ENCODE measurements at places on chromosomes 1 and 21. TPM values are rescaled to one million over a fixed set of nuclear protein-coding genes. Genes with fewer than 3 reads are reported as not detected.

DNA sequence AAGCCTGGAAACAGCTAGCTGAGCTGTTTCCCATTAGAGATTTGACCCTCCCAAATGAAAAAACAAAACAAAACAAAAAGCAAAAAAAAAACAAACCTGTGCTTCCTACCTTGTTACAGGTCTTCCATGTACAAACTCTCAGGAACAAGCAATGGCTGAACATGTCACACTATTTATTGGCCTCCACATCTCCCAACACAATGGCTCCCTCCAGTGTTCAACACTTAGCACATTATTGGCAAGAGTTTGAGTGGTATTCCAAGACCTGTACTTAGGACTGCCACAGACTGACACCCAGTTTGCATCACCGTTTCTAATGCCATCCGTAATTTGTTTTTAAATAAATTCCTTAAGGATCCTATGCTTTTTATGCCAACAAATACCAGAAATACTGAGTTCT lies 195.0 kb upstream of the OLFM3 start:
- ATAC-seq: no peak

- ATAC-seq: peak; percentile 37
Measured at GRCh38 chr1:6001992-6002576, 9.9 kb upstream of the NPHP4 start.

DNA sequence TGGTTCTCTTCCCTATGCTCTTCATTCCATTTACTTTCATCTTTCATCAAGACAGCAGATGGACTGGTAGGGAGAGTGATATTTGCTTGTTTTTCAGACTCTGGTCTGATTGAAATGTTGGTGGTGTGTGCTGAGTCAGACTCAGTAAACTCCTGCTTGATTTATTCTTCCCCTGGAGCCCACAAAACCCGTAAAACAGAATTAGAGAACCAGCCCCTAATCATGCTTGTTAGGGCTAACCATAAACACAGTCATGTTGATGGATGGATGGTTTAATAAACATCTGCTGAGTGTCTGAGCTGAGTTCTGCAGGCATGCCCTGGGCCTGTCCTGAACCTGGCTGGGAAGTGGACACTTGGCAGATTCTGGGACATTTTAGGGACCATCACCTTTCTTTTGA lies 24.8 kb downstream of the NOS1AP start:
- no peak for ATAC-seq

GRCh38 chr1:8004113-8004802 lies 21.9 kb downstream of the ERRFI1 start:
- ATAC-seq: no peak

GRCh38 chr1:99751877-99752504 lies 14.4 kb downstream of the FRRS1 start:
- peak; percentile 81 for ATAC-seq

GRCh38 chr1:205988585-205988995 lies 14.6 kb downstream of the RAB7B start:
- ATAC-seq: no peak

DNA sequence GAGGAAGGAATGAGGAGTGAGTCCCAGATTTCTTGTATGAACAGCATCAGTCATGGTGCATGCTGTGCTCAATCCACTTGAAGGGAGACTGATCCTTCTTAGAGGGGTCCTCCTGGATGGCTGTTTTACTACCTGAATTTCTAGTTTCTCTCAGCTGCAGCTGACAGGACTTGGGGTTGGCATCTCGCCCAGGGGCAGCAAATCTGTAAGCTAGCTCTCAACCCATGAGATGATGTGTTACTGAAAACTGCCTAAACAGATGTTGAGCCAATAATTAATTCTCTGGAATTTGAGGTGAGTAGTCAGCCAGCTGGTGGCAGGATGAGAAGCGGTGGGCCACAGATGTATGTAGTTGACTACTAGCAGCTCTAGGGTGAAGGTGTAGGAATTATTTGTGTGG lies 19.6 kb downstream of the BACH1 start:
- ATAC-seq: no peak

DNA sequence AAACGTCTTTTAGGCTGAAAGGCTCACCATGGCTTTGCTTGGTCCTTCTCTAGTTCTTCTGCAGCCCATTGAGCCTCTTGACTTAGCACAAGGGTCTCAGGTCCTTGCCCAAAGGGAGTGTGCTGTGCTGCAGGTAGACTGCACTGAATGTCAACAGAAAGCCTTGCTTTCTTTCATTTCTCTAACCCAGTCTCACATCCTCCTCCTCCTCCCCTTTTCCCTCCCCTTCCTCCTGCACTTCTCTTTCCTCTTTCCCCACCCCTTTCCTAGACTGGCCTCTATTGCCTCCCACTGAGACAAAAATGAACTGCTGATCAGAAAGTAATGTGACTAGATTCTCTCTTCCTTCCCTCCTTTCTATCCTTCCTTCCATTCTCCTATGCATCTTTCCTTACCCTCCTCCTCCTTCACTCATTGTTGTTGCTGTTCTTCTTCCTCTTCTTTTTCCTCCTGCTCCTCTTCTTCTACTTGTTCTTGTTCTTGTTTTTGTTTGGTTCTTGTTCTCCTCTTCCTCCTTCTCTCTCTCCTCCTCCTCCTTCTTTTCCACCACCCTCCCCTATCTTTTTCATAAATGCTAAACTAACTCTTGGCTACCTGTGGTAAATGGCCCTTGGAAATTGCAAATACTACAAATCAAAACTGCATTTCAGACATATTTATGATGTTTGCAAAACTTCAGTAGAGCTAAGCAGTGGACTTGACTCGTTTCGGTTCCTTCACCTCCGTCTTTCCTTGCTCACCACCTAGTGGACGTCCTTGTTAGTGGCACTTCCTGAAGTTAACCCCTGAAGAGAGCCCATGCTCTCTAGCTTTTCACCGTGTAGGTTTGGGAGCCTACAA lies at the start of gene SELL:
Gene SELL, minus strand, starts transcription at position 152 of the 840 bp plus-strand sequence. Its CDS starts 122 bp downstream, at position 30.
- ATAC-seq: peak; percentile 80

GRCh38 chr1:32051706-32052105 lies 21.0 kb upstream of the TMEM39B start:
- ATAC-seq: no peak

GRCh38 chr21:42302794-42303193 lies 12.4 kb downstream of the TFF3 start:
- no peak for ATAC-seq

GRCh38 chr1:236063551-236063918 lies 1.4 kb downstream of the NID1 start:
- no peak for ATAC-seq

DNA sequence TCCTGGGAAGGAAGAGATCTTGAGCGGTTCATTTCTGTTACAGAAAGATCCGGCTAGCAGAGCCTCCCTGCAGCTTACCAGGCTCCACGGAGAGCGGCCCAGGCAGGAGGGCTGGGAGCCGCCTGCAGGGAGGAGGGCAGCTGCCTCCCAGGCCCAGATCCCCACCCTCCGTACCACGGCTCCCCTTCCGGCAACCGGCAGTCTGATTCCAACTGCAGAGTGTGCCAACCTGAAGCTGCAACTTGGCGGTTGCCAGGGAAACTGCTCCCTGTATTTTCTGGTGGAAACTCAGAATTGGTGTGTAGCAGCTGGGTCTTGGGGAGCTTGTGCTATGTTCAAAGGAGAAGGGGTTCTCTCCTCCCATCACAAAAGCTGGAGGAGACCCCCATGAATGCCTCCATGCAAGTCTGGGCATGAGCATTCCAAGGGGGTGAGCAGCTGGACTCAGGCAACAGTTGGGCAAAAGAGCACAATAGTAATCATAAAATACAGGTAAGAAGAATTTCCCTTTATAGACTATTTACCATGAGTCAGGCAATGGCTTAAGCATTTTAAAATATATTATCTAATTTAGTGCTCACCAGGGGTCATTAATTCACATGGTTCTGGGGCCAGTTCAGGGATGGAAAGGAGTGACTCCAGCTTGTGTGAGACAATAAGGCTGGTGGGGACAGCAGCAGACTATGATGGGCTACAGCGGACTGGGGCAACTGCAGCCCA lies 46.1 kb upstream of the KAZN start:
- ATAC-seq: no peak

- ATAC-seq: no peak
Measured at GRCh38 chr1:82507011-82507410, 706.3 kb downstream of the ADGRL2 start.

DNA sequence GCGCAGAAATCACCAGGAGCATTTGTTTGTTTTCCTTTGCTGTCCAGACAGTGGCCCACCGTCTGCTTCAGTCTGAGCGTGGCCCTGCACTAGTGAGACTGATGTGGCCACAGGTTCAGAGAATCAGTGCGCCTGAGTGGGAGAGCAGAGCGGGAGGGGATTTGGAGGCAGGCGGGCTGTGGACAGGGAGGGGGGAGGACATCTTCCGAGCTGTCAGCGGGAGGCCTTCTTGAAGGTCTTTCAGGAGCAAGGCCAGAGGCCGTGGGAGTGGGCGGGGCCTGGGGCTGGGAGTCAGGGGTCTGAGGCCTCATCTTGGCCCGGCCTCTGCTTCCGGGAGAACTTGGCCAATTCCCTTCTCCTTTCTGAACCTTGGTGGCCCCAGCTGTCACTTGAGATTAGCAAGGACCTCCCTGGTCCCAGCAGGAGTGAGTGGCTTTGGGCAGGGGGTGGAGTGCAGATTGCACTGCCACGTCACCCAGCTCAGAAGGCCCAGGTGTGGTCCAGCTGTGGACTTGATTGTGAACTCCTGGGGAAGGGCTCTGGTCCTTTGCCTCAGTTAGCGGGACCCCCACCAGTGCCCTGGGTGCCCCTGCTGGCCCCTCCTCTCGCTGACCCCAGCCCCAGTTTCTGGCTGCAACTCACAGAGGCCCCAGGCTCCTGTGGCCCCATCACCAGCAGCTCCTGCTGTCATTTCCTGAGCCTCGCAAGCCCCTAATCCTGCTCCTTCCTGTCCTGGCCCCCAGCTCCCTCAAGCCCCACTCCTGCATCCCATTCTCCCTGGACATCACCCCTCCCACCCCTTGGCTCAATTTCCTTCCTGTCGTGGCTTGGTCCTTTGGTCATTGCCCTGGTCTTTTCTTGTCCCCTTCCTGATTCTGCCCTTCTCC lies 8.4 kb downstream of the TNFRSF1B start:
- ATAC-seq: no peak

DNA sequence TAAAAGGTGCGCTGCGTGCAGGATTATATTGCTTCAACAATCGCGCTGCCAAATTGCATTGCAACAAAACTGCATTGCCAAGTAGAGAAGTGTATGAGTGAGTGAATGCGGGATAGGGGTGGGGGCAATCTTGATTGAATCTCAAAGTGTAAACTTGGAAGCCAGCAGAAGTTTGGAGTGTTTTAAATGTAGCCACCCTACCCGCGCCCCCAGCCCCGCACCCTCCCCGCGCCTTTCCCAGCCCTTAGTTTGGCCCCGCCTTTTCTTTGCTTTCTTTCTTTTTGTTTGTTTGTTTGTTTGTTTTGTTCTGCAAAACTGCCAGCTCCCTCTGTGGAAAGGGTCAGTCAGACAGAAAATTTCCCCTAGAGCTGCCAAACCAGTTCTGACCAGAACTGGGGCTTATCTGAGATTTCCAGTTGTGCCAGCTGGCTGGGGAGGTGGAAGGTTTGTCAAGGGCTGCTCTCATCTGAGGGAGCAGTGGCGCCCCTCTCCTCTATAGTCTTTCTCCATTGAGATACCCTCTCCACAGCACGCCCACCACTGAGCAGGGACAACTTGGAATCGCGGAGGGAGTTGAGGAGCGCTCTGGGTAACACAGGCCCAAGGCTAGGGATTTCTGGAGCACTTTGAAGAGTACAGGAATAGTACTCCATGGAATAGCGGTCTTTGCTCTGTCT lies 666 bp upstream of the BEND5 start:
- no peak for ATAC-seq

DNA sequence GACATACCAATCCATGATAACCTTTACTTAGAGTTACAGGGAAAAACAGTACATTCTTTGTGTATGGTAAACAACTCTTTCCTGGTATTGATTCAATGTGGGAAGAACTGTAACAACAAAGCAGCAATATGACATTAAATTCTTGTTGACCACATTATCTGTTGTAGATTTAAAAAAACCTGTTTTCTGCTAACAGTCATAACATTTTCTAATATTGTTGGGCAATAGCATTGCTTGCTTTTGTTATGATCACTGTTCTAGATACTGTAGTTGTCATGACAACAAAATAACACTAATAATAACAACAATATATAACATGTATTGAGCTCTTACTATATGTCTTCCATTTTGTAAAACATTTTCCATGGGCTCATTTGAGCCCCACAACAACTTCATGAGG lies 54.2 kb downstream of the PDE4B start:
- ATAC-seq: no peak

- ATAC-seq: no peak
Measured at GRCh38 chr1:166999075-166999474, 10.0 kb downstream of the MAEL start.

DNA sequence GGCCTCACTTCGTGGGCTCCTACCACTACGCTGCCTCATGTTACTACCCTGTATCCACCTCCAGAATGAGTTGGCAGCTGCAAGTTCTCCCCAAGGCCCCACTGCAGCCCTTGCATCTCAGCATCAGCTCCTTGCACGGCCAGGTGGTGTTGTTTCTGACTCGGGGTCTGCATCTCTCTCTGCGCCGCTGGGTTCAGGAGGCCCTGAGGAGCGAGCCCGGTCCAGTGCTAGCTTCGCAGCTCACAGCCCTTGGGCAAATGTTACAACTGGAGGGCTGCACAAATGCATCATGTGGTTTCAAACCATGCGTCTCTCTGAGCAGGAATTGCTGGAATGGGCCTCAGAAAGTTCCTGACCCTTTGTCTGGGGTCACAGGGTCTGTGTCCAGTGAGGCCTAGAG lies 3.2 kb upstream of the CLDN14 start:
- ATAC-seq: no peak

- no peak for ATAC-seq
Measured at GRCh38 chr1:172147541-172147940, 272.9 kb upstream of the C1orf105 start.

- no peak for ATAC-seq
Measured at GRCh38 chr1:95407131-95407885, 173.3 kb downstream of the RWDD3 start.

DNA sequence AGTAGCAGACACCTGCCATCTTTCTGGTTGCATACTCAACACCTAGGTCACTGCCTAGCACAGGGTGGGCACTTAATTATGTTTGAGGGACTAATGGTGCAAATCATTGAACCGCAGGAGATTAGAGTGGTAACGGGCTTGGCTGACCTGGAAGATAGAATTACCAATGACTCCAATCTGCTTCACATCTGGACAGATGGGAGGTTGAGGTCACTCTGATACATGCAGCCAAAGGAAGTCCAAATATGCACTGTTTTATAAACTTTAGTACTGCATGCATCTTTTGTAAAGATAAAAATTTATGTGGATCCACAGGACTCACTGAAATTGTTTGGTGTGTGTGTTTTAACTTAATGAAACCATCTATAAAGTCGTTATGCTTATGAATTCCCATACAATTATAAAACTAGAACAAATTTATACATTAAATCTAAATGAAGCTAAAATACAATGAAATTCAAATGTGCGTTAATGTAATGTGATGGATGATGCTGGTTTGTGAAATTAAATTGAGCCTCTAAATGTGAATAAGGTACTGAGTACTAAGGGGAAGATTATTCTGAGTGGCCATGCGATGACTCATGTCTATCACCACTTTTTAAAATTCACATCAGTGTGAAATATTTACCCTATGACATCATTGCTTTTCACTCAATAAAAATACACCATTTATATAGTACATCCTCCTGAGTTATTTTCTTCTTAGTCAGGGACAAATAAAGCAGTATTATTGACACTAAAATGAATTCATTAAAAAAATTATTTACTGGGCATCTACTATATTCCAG lies 224.7 kb upstream of the FAM78B start:
- ATAC-seq: no peak

Gene SYCP1
- not detected for total RNA-seq

Gene C1orf198
- total RNA-seq: 4.1 TPM

Gene PAPPA2
- total RNA-seq: 0.17 TPM

Gene CD53
- 427 TPM for total RNA-seq

Gene OXCT2
- total RNA-seq: 0.69 TPM

Gene FALEC
- 1.2 TPM for total RNA-seq

Gene SLC9C2
- total RNA-seq: not detected

Gene RNASEL
- total RNA-seq: 2.7 TPM

Gene CASZ1
- total RNA-seq: 4.3 TPM

Gene OR2L8
- not detected for total RNA-seq
